ENCODE measurements at places on chromosomes 6 and 20. TPM values are rescaled to one million over a fixed set of nuclear protein-coding genes. Genes with fewer than 3 reads are reported as not detected.

- no peak for DNase-seq
Observed at GRCh38 chr6:39178235-39178634, 51.0 kb downstream of the KCNK5 start.

DNA sequence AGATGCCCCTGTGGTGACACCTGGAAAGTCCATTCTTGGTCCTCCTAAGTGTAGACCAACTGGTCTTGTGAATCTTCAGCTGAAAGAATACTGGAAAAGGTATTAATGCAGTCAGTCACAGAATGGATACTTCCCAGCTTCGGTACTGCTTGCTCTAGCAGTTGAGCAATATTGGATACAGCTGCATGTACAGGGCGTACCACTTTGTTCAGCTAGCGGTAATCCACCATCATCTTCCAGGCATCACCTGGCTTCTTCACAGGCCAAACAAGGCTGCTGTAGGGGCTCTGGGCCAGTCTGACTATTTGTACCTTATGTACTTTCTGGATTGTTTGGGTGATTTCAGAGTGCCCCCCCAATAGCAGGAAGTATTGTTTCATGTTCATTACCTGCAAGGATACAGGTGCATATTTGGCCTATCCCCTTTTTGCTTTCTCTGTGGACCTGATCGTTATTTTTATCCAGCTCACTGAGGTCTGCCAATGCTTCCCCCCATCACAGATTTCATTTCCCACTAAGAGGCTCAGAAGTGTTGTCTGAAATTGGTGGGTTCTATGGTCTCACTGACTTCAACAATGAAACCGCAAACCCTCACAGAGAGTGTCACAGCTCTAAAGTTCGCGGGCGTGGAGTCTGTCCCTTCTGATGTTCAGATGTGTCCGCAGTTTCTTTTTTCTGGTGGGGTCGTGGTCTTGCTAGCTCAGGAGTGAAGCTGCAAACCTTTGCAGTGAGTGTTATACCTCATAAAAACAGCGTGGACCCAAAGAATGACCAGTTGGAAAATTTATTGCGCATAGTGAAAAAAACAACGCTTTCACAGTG is 52.2 kb downstream of the TRIM27 start:
- no peak for DNase-seq

GRCh38 chr6:53960311-53960710 is 150.9 kb upstream of the MLIP start:
- DNase-seq = no peak

GRCh38 chr6:90131614-90132423 is 164.8 kb downstream of the BACH2 start:
- DNase-seq = no peak

GRCh38 chr6:26329763-26330511 is 35.1 kb upstream of the BTN3A2 start:
- no peak for DNase-seq

- DNase-seq = no peak
Observed at GRCh38 chr20:33095249-33095648, 15.8 kb downstream of the BPIFB4 start.

DNA sequence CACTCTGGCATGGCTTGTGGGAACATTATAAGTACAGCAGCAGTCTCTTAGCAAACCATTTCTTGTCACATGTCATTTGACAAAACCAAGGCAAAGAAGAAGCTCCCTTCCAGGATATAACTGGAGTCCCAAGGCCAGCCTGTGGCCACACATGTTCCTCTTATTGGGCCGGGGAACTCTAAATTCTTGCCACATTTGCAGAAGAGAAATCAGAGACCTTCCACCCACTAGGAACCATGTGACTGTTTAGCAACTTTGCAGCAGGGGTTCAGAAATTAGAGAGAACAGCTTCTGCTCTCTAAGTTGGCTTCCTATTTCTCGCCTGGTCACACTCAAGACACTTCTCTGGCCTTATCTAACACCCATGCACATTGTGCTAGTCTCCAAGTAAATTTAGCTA is 20.4 kb upstream of the MEP1A start:
- DNase-seq = no peak

DNA sequence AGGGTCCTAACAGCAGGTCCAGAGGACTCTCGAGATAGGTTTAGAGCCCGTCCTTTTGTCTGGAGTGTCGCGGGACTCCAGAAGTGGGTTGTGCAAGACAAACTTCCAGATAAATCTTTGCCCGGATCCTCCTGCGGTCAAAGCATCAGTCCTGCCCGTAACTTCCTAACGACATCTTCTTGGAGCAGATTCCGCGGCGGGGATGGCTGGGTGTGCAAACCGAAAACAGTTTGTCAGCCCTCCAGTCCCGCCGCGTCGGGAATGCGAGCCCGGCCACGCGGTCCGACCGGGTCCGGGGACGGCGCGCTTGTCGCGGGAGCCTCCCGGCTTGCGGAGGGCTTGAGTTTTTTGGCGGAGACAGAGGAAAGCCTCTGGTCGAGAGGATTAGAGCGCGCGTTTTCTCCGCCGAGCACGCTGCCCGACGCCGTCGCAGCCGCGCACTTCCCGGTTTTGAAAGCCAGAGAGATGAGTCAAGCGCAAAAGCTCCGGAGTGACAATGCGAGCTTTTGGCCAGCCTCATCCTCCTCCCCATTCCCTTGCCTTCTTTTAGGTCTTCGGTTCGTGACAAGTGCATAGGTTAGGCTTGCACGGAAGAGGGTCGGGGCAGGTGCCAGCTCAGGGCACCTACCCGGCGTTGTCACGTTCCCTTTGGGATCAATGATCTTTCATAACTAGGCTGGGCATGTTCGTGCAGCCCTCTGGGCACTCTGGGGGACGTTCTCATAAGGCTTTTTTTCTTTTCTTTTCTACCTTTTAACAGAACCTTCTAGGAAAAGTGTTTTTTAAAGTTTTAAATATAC is 91.3 kb upstream of the PRDM1 start:
- DNase-seq = no peak

GRCh38 chr20:44028003-44028730 is 113.5 kb downstream of the TOX2 start:
- no peak for DNase-seq

GRCh38 chr6:16494793-16495192 is 256.4 kb downstream of the GMPR start:
- DNase-seq = no peak

GRCh38 chr6:21281366-21281765 is 312.2 kb upstream of the SOX4 start:
- DNase-seq = no peak

DNA sequence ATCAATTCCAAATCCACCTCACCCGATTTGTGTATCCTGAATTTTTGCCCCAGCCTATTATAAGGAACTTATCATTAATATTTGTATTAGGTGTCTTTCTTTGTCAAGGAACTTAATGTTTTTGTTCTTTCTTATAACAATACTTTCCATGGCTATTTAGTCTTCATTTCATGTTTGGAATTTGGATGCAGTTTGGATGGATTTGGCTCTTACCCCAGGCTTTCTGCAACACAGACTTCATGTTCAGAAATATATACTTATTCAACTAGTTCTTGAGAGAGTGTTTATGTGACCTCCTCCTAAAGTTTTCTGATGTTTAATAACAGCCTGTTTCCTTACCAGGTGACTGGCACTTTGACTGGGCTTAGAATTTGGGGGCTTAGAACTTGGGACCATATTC is 35.9 kb upstream of the TOX2 start:
- no peak for DNase-seq

Gene ADTRP
- polyA plus RNA-seq = 1.7 TPM

Gene HCK
- 3.2 TPM for polyA plus RNA-seq

Gene CLVS2
- 0.15 TPM for polyA plus RNA-seq

Gene UNC5CL
- 16.2 TPM for polyA plus RNA-seq

Gene LCA5
- polyA plus RNA-seq = 11.4 TPM

Gene CALHM4
- polyA plus RNA-seq = 0.88 TPM

Data from renal cortex interstitium (tissue), 15 donors.